AG04449 (cell line): ENCODE measurements at places on chromosomes 2 and 18.
A peak's percentile ranks its signal among the peaks of the same experiment; 100 is the strongest.

GRCh38 chr2:88452565-88452905 lies at the start of gene FOXI3:
FOXI3 (minus strand) TSS chr2:88452693; CDS start chr2:88452535, 158 bp downstream.
- no peak for DNase-seq

DNA sequence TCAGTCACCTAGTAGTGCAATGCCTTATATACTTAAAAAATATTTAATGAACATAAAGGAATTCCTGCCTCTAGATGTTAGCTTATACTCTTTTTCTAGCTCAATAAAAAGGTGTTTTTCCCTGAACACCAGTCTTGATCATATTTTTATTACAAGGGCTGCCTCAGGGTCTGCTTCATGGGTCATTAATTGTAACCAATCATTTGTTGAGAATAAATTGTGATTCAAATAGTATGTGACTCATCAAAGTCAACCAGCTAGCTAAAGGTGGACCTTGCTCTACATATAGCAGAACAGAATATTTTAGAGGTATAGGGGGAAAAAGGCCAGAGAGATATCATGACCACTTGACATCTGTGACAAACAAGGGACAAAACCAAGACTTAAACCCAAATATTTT lies 114.0 kb downstream of the PIK3C3 start:
- DNase-seq, result no peak

- no peak for DNase-seq
Observed at GRCh38 chr2:218229851-218230250, 12.9 kb downstream of the ARPC2 start.

- no peak for DNase-seq
Observed at GRCh38 chr2:77016443-77017354, 505.5 kb downstream of the LRRTM4 start.

- no peak for DNase-seq
Observed at GRCh38 chr2:226623587-226624368, 175.8 kb downstream of the IRS1 start.

GRCh38 chr2:142914507-142915313 lies 37.2 kb downstream of the KYNU start:
- no peak for DNase-seq

DNA sequence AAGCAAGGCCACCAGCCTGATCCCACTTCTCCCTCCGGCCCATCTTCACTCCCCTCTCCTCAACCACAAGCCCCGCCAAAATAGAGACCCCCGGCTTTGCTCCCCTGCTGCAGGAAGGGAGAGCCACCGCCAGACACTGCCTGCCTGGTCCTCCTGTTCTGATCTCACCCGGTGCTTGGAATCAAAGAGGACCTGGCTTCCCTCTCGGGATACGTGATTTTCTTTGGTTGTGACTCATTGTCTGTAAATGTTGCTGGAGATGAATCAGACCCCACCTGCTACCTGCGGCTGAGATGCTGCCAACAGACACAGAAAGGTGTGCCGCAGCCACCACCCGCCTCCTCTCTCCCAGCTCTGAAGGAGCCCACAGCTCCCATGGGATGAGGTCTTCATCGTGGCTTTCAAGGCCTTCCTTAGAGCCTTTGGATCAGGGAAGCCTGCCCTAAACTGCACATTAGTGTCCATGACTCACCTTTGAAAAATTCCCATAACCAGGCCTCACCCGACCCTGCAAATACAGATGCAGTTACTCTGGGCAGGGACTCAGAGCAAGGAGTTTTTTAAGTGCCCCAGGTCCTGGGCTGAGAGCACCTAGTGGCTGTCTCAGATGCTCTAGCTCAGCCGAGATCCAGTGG lies 79.4 kb upstream of the ZNF532 start:
- DNase-seq, result peak; percentile 51

- DNase-seq, result no peak
Observed at GRCh38 chr2:200592406-200593075, 6.7 kb downstream of the AOX1 start.

GRCh38 chr18:23990474-23991410 lies 23.8 kb upstream of the TTC39C start:
- DNase-seq, result no peak
